ENCODE measurements at places on chromosomes 2 and 18. TPM values are rescaled to one million over a fixed set of nuclear protein-coding genes. Genes with fewer than 3 reads are reported as not detected.
A peak's percentile ranks its signal among the peaks of the same experiment; 100 is the strongest.

DNA sequence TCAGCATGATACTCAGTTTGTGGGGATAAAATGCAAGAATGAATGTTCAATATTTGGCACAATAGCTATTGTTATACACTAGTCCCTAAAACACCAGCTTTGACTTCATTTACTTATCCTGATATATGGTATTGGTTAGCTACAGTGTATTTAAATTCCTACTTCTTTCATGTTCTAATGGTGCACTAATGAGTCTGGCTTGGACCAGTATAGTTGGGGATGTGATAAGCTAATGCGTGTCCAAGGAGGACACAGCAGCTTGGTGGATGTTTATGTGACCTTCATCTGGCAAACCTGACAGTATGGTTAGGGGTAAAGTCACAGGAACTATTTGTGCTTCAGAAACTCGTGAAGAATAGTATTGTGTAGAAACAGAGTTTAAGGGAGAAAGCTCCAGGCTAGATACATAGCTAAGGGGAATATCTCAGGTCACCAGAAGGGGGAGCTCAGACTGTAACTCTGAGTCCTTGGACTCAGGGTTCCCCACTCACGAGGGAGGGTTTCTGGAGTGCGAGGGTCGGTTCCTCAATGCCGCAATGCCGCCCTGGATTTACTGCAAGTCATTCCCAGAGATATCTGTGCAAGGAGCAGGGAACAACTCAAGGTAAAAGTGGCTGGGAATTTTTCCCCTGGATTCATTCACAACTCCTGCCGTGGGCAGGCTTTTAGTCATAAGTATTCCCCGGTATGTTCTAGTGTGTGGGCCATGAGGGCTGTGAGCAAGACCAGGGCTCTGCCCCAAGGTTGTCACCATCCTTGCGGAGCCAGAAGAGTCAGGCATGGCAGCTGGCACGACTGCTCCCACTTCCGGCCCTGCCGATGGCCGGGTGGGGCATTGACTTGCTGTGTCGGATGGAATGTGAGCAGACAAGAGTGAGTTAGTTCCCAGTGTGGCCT lies 14.5 kb downstream of the IL1R2 start:
- peak; percentile 18 for DNase-seq

The SOX11 gene
- 19.2 TPM for total RNA-seq

DNA sequence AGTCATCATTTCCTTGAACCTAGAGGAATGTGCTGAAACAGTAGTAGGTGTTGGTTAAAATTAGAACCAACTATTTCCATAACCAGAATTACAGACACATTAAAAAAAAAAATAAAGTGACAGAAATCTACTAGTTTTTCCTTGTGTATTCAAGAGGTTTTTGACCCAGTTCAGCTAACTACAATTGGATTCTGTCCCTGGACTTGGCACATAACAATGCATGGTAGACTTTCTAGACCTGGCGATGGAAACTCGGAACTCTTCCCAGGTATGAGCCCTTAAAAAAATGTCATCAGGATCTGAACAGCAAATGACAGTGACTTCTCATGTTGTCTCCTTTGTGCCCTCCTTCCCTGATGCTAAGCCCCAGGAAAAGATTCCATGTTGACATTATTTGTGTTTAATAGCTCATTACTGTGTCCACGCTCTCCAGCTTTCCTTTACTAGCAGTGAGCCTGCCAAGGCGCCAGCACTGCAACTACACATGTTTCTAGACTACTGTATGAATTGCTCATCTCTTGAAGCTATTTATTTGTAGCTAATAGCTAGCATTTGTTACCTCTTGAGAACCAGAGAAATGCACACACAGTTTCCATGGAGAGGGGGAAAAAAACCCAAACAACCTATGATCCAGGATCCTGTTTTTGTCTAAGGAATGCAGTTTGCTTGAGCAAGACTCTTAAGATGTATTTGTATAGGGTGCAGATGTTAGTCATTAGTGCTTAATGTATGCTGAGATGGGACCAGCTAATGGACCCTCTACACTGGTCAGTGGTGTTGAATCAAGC lies 148.5 kb downstream of the FMNL2 start:
- no peak for DNase-seq

GRCh38 chr2:159617646-159618045 lies 1.3 kb upstream of the BAZ2B start:
- DNase-seq, result peak; percentile 39

GRCh38 chr18:23967321-23968089 lies 47.0 kb upstream of the TTC39C start:
- no peak for DNase-seq

DNA sequence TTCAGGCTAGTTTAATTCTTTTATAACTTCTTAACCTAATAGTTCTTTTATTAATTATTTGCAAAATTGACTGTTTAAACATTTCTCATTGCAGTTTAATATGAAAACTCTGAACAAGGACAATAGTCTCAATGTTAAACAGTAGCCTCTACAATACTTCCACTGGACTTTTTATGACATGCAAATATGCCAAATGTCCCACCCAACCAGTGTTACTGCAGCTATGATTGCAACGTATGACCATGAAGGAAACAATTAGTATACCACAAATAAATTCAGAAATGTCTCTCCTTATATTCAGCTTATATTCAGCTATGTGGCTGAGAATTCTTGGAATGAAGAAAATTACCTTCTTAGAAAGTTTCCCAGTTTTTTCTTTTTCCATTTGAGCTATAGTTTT lies 688.6 kb downstream of the DCC start:
- no peak for DNase-seq

DNA sequence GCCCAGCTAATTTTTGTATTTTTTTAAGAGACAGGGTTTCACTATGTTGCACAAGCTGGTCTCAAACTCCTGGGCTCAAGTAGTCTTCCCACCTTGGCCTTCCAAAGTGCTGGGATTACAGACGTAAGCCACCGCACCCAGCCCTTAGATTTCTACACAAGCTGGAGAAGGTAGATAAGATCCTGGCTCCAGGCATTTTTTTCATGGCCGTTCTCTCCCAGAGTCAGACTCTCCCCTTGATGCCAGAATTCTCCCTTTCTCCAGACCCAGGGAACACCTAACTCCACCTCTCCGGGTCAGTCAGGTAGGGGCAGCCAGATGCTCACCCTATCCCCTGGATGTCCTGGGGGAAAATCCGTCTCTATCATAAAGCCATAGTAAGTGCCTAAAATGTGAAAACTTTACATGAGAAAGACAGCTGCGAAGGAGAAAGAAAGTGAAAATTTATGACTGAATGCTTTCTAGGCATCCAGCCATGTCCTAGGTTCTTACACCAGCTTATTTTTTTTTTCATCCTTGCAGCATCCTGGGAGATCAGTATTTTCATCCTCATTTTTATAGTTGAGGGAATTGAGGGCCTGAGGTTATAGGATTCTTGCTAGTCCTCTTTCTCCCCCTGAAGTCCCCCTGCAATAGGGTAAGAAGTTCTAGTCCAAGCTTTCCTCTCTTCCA lies 16.3 kb downstream of the SIX3 start:
- no peak for DNase-seq

The CDK15 gene
- total RNA-seq, result 6.6 TPM

The POTEJ gene
- total RNA-seq, result not detected

The LYPD6B gene
- 1.1 TPM for total RNA-seq

GRCh38 chr2:138716183-138716582 lies 64.0 kb downstream of the NXPH2 start:
- no peak for DNase-seq

GRCh38 chr2:27772804-27773203 lies 1.3 kb downstream of the MRPL33 start:
- DNase-seq, result no peak

DNA sequence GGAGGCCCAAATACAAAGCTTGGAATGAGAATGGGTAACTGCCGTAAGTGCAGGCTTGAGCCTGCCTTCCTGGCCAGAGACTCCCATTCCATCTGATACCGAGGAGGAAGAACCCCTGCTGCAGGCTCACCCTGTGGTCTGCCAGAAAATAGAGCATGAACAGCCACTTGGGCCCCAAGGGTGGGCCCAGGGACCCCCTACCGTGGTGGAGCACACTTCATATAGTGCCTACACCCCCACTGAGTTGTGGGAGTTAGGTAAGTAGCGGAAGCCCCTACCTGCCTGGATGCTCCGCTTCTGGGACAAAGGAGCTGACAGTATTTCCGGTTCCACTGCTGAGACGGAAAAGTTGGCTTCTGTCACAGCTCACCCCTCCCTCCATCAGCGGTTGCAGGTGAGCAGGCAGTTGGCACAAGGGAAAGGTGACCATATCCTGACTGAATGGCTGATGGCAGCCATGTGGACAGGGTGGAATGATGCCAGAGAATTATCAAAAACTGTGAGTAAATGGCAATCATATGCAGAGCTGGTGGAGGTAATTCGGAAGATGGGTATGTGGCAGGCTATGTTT lies 11.5 kb upstream of the C2orf42 start:
- DNase-seq, result no peak

The TAF1B gene
- 14.5 TPM for total RNA-seq

DNA sequence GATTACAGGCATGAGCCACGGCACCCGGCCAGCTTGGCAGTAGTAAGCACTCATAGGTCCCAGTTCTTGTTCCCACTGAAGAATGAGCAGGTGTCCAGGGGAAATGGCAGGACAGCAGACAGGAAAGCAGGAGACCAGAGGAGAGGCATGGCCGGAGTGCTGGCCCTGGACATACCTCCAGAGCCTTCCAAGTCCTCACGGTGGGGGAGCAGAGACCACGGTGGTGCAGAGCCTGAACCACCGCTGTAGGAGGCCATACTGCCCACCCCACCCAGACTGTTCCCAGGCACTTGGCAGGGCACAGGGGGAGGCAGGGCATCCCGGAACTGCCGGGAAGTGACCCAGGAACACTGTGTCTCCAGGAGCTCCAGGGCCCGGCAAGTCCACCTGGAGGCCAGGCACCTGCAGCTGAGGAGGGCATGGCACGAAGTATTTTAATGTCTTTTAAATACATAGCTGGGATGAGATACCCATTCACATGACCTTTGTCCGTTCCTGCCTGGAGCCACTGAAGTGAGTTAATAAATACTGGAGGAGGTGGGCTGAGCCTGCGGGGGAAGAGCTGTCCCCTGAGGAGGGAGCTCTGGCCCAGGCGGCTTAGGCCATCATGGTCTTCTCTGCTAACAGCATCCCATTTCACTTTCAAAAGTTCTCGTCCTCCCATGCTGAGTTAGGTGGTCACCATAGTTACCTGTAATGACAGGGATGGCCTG lies 49.7 kb upstream of the TFCP2L1 start:
- no peak for DNase-seq

The PPP1R1C gene
- 1.2 TPM for total RNA-seq

The NHEJ1 gene
- 10.8 TPM for total RNA-seq

- DNase-seq, result peak; percentile 59
Measured at GRCh38 chr2:230847883-230848388, 16.8 kb upstream of the ITM2C start.

DNA sequence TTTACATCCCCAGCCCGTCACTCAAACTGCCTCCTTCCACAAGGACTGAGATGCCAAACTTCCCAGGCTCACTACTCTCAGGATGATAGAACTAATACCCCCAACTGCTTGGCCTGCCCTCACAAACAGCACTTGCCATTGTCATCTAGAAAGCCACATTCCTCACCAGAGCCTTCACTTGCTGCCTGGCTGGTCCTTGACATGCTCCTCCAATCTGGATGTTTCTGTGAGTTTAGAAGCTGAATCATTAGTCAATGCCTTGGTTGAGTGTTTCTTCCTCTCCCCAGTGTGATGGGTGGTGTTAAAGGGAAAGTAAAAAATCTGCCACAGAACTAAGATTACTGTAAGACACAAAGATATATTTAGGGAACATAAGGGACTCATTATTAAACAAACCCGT lies 52.5 kb downstream of the MARCHF4 start:
- no peak for DNase-seq

- DNase-seq, result peak; percentile 41
Measured at GRCh38 chr18:55587418-55588110, 428 bp downstream of the TCF4 start.

- no peak for DNase-seq
Measured at GRCh38 chr2:48479915-48480314, 50.0 kb upstream of the STON1 start.

DNA sequence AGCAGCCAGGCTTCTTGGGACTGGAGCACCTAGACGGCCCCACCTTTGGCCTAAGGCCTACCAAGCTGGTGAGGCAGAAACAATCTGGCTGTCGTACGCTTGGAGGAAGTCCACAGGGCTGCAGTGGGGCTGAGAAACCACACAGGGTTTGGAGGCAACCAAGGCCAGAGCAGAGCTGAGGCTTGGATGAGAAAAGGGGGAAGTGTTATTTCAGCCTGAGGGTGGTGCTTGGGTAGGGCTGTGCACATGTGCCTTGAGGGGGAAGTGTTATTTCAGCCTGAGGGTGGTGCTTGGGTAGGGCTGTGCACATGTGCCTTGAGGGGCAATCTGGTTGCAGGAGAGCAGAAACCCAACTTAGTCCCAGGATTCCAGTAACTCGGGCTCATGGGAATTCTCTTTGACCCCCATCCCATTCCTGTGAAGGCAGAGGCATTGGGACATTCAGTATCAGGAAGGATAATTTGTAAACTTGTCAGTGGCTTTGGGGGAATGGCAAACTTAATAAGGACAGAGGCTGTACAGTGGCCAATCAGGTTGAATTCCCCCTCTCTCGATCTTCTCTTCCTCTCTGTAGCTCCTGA lies 971 bp upstream of the FBXO41 start:
- DNase-seq, result no peak

DNA sequence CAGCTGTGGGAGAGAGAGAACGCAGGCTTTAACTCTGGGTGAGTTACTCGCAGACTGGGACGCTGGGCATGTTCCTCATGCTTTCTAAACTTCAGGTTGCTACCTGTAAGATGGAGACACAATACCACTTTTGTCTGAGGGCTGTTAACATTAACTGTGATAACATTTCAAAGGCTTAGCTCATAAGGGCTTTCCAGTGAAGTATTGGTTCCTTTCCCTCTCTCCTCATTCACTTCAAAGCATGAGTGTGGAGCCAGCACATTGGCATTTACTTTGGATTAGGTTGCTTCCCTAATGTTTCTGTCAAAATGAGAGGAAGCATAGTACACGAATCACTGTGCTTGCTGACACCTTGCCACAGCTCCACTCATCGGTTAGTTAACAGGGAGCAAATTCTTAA lies 30.2 kb downstream of the INSIG2 start:
- DNase-seq, result no peak

DNA sequence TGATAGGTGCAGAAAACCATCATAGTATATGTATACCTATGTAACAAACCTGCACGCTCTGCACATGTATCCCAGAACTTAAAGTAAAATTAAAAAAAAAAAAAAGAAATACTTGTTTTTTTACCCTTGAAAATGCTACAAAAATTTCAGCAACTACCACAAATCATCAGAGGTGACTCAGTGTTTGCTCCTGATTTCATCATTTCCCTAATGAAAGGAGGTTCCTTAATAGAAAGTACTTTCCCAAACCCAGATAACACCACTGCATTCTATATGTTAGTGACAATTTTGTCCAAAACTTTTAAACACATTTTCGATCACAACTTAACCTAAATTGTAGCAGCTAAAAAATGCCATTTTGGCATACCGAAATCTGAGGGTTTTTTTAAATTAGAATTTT lies 163.3 kb downstream of the SLC39A10 start:
- DNase-seq, result peak; percentile 34

- DNase-seq, result no peak
Measured at GRCh38 chr18:30730915-30731314, 311.6 kb downstream of the DSC3 start.

The NT5DC4 gene
- total RNA-seq, result not detected
